ENCODE measurements at places on chromosomes 1 and 21. TPM values are rescaled to one million over a fixed set of nuclear protein-coding genes. Genes with fewer than 3 reads are reported as not detected.

DENND2D gene
- polyA plus RNA-seq, result 1.3 TPM

HORMAD1 gene
- polyA plus RNA-seq, result not detected

RGS18 gene
- not detected for polyA plus RNA-seq

TMEM200B gene
- 1.5 TPM for polyA plus RNA-seq

TSSK3 gene
- 0.28 TPM for polyA plus RNA-seq

LDLRAD1 gene
- not detected for polyA plus RNA-seq

SYT2 gene
- polyA plus RNA-seq, result 0.03 TPM

RBP7 gene
- 1.3 TPM for polyA plus RNA-seq

OR14K1 gene
- not detected for polyA plus RNA-seq

ARMH1 gene
- 6.6 TPM for polyA plus RNA-seq

DNA sequence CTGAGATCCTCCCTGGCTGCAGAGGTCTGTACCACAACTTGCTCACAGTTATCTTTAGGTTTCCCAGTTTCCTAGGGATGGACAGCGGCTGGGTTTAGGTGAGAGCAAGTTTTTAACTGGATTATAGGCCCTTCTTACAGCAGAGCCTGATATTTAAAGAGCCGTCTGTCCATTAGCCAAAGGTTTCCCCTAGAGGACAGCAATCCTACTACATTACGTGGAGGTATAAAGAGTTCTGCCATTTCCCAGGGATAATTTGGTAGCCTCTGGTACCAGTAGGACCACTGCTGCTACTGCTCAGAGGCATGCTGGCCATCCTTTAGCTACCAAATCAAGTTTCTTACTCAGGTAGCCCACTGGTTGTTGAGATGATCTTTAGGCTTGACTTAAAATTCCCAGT lies 21.9 kb upstream of the FCGR2A start:
- no peak for DNase-seq

GRCh38 chr1:149879556-149879955 lies 19.8 kb upstream of the BOLA1 start:
- DNase-seq, result no peak

- no peak for DNase-seq
These were observed 19.5 kb upstream of the PWP2 start for GRCh38 chr21:44087426-44088400.

DNA sequence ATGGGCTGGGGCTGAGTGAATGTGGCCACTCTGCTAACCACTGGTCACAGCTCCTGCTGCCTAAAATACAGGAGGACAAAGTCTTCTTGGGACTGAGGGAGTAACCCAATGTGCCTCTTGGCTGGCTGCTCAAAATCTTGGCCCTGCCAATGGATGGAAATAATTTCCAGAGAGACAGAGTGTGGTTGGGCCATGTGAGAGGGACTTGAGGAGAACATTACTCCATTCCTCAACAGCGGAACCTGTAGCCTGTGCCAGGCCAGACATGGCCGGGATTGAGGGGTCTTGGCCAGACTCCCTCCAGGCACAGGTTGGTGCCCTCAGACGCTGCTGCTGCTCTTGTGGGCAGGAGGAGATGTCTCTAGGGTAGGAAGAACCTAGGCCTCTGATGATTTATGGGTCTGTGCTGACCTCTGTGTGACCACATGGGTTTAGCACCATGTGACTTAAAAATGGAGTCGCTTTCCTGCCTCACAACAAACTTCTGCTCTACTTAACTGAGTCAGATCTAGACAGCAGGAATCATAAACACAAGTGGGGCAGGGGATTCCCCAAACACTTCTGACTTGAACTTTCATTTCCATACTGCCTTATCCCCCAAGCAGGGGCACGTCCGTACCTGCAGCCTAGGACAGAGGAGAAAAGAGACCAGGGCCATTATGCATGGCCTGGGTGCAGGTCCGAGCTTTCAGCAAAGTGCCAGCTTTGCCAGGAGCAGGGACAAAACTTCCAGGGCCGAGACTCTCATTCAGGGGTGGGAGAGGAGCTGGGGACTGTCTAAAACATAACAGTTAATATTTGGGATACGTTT lies 79.2 kb downstream of the CD34 start:
- no peak for DNase-seq

DNA sequence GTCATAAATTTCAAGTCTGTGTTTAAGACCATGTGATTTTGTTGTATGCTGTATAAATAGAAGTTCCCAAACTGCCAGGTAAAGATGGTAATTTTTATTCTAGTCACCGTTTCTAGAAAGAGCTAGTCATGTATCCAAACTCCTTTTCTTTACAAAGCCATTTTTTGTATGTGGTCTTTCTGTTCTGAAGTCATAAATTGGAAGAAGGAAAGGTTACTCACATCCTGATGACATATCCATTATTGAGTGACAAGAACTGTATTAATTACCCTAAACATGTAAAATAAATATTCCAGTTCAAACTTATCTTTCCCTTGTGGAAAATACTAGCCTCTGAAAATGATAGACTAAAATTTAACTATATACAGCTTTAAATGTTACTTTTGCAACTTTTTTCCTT lies 104.7 kb downstream of the POFUT2 start:
- DNase-seq, result no peak

DNA sequence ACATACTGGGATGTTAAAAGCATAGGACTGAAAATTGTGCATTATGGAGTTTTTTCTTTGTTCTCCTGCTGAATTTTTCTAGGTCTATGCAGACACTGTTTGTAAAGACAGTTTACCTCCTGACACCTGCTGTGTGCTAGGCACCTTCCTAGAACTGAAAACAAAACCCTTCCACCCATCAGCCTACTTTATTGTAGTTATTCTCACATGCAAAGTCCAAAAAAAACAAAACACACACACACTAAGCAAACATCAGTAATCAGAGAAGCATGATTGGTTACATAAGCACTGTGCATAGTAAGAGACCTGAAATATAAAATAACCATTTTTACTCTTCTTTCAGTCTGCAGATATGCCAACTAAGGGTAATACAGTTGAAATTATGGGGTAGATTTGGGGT lies 195.1 kb downstream of the CRB1 start:
- DNase-seq, result no peak

- peak; percentile 34 for DNase-seq
These were observed 857 bp downstream of the GPX7 start for GRCh38 chr1:52602856-52603600.

DNA sequence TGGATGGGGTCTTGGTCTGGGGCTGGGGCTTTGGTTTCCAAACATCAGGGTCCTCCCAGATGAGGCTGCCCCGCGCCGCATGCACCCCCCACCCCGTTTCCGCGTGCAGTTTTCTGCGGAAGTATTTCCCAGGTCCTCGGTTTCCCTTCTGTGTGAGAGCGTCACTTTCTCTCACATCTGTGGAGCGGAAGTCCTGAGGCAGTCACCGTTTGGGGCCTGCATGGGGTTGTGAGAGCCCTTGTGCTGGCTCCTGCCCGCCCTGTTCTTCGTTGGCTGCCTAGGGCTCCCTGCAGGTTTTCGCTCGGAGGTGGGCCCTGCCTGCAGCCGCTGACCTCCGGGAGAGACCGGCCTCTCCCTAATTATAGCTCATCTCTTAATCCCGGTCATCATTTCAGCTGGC lies 88.0 kb downstream of the GALNT2 start:
- DNase-seq, result no peak

GRCh38 chr21:29697555-29698193 lies 242.1 kb downstream of the GRIK1 start:
- no peak for DNase-seq

- DNase-seq, result no peak
These were observed 5.9 kb upstream of the SLC6A17 start for GRCh38 chr1:110144366-110144765.

DNA sequence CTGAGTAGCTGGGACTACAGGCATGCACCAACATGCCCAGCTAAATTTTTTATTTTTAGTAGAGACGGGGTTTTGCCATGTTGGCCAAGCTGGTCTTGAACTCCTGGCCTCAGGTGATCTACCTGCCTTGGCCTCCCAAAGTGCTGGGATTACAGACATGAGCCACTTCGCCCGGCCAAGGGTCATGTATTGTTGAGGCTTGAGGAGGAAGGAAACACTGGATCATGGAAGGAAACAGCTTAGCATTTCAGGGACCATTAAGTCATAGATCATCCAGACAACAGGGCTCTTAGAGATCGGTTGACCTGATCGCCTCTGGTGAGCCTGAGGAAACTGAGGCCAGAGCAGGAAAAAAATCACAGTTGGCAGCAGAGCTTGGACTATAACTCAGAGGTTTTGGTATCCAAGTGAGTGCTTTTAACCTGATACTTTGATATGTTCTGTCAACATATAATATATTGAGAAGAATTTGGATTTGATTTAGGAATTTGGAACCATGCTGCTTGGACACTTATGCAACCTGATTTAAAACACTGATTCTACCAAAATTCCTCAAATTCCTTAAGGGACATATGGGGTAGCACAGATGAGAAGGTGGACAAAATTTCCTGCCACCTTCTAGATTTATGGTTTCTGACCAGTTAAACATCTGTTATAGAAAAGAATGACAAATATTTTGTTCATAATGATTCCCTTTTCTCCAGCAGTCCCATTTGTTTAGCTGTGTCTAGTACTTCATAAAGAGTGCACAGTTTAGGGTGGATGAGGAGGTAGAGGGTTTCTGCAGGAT lies 13.1 kb upstream of the BMP8A start:
- DNase-seq, result no peak

- no peak for DNase-seq
These were observed 116.6 kb upstream of the IVNS1ABP start for GRCh38 chr1:185433667-185434066.

- DNase-seq, result no peak
These were observed 13.0 kb upstream of the SAMSN1 start for GRCh38 chr21:14559102-14559501.

All from SK-N-SH (cell line).